ENCODE measurements at places on chromosomes 5 and 9.
A peak's percentile ranks its signal among the peaks of the same experiment; 100 is the strongest.

DNA sequence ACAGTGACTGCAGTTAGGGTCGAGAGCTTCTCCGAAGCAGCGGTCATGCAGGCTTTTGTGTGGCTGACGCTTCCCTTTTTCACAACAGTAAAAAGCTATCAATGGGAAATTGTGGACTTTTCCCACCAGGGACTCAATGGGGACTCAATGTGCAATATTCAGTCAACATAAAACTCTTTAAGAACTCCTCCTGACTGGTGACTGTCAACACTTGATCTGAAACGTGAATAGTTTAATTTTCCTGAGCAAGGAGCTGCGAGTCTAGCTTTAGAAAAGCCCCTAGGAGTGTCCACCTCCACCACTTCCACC, 28.7 kb downstream of the EXOC3 start:
- peaks cover 19% of the 10 kb centered on the region for H3K27me3 ChIP-seq
- no peak overlapping the region for H3K27ac ChIP-seq
- no peak for DNase-seq
- peaks cover 13% of the 10 kb centered on the region for H3K36me3 ChIP-seq
- peak overlapping the region; percentile 78 for H3K4me3 ChIP-seq

- DNase-seq: peak; percentile 87
- no peak overlapping the region for H3K27ac ChIP-seq
- H3K4me3 ChIP-seq: no peak overlapping the region
- H3K27me3 ChIP-seq: no peaks in the 10 kb centered on the region
- H3K36me3 ChIP-seq: no peaks in the 10 kb centered on the region
Measured at GRCh38 chr5:35319333-35320002, 89.2 kb upstream of the PRLR start.

DNA sequence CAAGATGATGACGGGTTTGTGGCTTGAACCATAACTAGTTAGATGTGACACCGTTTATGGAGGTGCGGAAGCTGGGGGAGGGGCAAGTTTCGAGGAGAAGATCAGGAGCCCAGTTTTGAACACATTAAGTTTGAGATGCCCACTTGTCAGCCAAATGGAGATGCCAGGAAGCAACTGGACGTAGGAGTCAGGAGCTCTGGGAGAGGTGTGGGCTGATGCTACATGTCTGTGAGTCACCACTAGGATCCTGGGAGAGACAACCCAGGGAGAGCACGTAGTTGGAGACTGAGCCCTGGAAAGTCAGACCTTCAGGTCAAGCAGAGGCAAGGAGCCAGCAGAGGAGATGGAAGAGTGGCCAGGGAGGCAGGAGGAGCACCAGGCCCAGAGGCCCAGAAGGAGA, 48.8 kb upstream of the SLC25A51 start:
- no peaks in the 10 kb centered on the region for H3K27me3 ChIP-seq
- H3K36me3 ChIP-seq: peaks cover 34% of the 10 kb centered on the region
- H3K4me1 ChIP-seq: peaks cover 16% of the 10 kb centered on the region
- no peak for DNase-seq
- no peak overlapping the region for H3K27ac ChIP-seq

DNA sequence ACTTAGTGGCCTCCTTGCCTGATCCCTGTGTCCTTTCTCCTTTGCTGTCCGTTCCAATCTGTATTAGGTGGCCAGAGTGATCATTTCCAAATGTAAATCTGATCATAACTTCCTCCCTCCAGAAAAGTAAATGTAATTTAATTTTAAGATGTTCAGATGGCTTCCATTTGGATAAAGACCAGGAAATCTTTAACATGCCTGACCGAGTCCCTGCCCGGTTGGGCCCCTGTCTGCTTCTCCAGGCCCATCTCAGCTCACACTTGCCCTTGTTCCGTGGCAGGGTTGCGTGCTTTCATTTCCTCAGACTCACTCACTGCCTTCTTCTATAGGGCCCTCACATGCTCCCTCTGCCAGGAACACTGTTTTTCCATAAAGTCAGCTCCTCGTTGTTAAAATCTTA, 7.6 kb downstream of the MAP3K1 start:
- no peak overlapping the region for H3K27ac ChIP-seq
- no peak overlapping the region for H3K4me3 ChIP-seq
- H3K4me1 ChIP-seq: peaks cover 79% of the 10 kb centered on the region

DNA sequence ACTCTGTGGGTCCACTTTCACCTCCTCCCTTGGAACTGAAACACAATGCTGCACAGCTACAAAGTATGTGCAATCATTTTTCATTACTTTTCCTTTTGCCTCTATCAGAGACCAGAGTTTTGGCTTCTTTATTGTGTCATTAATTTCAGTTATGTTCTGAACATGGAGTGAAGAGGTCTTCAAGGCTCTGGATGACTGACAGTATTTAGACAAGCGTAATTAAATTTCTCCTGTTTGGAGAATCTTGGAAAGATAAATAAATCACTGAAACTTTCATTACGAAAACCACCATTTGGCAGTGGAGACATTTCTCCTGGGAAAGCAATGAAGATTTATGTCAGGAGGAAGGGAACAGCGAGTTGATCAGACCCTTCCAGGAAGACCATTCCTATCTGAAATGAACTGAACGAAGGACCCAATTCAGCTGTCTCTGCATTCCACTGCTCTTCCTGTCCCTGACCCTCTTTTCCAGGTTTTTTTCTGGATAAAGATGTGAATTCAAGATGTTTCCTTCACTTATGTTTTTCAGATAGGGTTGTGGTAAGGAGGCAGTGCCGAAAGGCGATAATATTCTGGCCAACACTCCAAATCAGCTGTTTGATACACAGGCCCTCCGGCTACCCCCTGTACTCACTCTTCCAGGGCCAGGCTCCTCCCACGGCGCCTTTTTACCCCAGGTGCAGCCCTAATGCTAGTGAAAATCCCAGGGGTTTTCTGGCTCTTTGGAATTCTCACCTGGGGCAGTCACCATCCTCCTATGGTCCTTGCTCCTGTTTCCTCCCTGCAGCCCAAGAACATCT, 77.2 kb upstream of the OSMR start:
- H3K4me1 ChIP-seq: peaks cover 3% of the 10 kb centered on the region
- H3K27ac ChIP-seq: no peak overlapping the region
- no peaks in the 10 kb centered on the region for H3K27me3 ChIP-seq
- no peaks in the 10 kb centered on the region for H3K36me3 ChIP-seq
- no peak for DNase-seq

GRCh38 chr5:8523501-8523900, 654.6 kb downstream of the MTRR start:
- no peak overlapping the region for H3K27ac ChIP-seq
- no peaks in the 10 kb centered on the region for H3K36me3 ChIP-seq
- DNase-seq: no peak
- H3K4me1 ChIP-seq: no peaks in the 10 kb centered on the region

- H3K4me3 ChIP-seq: no peak overlapping the region
- H3K4me1 ChIP-seq: peaks cover 17% of the 10 kb centered on the region
- H3K27me3 ChIP-seq: no peaks in the 10 kb centered on the region
- H3K36me3 ChIP-seq: no peaks in the 10 kb centered on the region
- no peak for DNase-seq
Measured at GRCh38 chr5:10590226-10590999, 26.5 kb downstream of the ANKRD33B start.

GRCh38 chr9:73067074-73067473, 84.6 kb upstream of the ANXA1 start:
- no peak overlapping the region for H3K27ac ChIP-seq
- no peaks in the 10 kb centered on the region for H3K27me3 ChIP-seq
- no peaks in the 10 kb centered on the region for H3K4me1 ChIP-seq

DNA sequence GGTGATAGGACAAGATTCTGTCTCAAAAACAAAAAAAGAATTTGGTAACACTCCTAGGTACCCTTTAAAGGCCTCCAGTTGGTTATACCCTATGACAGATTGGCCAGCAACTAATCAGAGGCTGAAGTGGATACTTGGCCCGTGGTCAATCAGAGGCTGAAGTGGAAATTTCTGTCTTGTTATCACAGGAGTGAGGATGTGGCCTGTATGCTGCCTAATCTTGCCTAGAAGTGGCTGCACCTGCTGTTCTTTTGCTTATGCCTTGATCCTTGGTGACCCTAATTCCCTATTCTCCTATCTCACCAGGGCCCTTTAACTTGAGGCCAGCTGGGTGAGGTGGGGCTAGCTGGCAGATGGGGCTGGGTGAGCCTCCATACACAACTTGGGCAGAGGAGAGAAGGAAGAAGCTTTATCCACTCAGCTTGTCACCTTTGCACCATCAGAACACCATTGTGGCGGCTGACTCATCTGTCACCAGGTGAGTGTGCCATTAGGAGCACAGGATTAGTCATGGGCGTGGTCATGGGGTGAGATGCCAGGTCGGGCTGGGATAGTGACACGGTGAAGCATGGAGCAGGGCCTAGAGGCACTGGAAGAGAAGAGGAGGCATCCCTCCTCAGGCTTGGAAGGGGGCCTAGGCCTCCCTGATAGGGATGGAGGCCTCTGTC, 41.5 kb downstream of the SAR1B start:
- DNase-seq: no peak
- no peaks in the 10 kb centered on the region for H3K27me3 ChIP-seq
- no peak overlapping the region for H3K4me3 ChIP-seq
- H3K36me3 ChIP-seq: no peaks in the 10 kb centered on the region
- no peak overlapping the region for H3K27ac ChIP-seq
- peaks cover 12% of the 10 kb centered on the region for H3K4me1 ChIP-seq

GRCh38 chr5:18736051-18736398, 1101.8 kb downstream of the TAF11L14 start:
- no peaks in the 10 kb centered on the region for H3K36me3 ChIP-seq
- DNase-seq: no peak
- H3K27me3 ChIP-seq: no peaks in the 10 kb centered on the region
- H3K27ac ChIP-seq: no peak overlapping the region

- no peaks in the 10 kb centered on the region for H3K36me3 ChIP-seq
- H3K27ac ChIP-seq: no peak overlapping the region
- H3K27me3 ChIP-seq: no peaks in the 10 kb centered on the region
- no peak overlapping the region for H3K4me3 ChIP-seq
Measured at GRCh38 chr5:122661496-122662180, 113.2 kb upstream of the SNX2 start.

GRCh38 chr5:125372694-125373631, 626.5 kb upstream of the ZNF608 start:
- H3K4me1 ChIP-seq: peaks cover 6% of the 10 kb centered on the region
- H3K27ac ChIP-seq: no peak overlapping the region
- DNase-seq: no peak
- no peaks in the 10 kb centered on the region for H3K36me3 ChIP-seq
- no peak overlapping the region for H3K4me3 ChIP-seq

DNA sequence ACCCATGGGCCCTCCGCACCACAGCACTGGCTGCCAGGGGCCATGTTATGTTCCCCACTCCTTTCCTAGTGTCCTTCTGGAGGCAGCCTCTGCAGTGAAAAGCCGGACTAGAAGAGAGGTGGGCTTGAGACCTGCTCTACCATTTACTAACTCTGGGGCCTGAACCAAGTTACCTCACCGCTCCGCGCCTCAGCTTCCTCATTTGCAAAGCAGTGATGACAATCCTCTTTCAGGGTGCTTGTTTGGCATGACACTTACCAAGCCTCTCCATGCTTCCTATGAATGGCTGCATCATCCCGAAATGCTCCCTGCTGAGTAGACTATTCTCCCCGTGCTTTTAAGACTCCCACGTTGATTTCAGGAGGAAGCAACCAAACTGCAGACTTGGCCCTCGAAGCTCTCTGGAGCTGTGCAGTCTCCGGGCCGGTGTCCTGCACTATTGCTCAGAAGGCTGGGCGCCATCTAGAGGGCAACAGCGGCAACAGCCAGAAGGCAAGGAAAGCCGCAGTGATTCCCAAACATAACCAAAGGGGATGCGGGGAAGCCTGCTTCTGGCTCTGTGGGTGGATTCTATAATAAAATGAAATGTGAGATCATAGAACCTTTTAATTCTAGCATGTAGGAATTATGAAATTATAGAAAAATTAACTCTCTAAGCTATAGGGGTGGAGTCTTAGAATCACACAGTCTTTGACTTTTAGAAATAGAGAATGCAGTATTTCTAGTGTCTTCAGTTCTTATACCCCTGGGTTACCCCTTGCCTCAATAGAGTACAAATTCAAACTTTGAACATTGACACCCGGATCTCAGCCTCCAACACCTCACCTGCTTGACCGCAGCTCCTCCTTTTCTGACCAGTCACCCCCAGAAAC, 599.8 kb upstream of the BRINP1 start:
- H3K4me3 ChIP-seq: no peak overlapping the region
- no peaks in the 10 kb centered on the region for H3K27me3 ChIP-seq
- H3K4me1 ChIP-seq: peaks cover 3% of the 10 kb centered on the region
- no peak for DNase-seq
- no peak overlapping the region for H3K27ac ChIP-seq

- no peak overlapping the region for H3K4me3 ChIP-seq
- no peaks in the 10 kb centered on the region for H3K27me3 ChIP-seq
Measured at GRCh38 chr9:127007638-127008037, 93.1 kb downstream of the RALGPS1 start.

DNA sequence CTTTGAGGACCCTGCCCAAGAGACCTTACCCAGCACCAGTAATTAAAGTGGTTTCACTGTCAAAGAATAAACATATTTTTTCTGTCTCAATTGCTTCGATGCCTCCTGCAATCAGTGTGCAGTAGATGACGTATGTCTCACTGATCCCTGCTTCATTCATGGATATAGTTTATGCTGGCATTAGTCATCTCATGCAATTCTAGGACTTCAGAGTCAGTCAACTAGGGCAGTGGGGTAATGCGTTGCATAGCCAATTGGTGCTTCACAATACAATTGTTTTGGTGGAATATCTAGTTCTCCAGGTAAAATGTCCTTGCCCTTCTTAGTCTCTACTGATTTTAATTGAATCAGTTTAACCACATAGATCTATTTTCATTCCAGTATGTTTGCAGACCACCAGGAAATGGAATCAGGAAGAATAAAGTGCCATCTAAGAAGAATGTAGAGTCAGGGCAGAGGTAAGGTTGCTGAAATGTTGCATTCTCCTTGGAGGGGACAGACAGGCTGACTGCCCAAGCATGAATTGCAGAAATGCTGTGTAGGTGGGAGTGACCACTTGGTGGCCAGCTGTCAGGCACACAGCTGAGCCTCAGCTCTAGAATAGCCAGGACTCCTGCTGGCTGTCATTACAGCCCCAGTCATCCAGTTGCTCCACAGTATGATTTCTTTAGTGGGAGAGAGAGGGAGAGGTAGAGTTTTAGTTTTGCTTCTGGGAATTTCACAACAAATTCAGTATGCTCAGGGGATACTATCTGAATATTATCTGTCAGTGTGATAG, 73.5 kb upstream of the MEGF10 start:
- H3K4me3 ChIP-seq: no peak overlapping the region
- no peak overlapping the region for H3K27ac ChIP-seq
- no peaks in the 10 kb centered on the region for H3K4me1 ChIP-seq
- no peaks in the 10 kb centered on the region for H3K36me3 ChIP-seq

- no peak overlapping the region for H3K4me3 ChIP-seq
- H3K27me3 ChIP-seq: no peaks in the 10 kb centered on the region
- no peak for DNase-seq
- H3K27ac ChIP-seq: no peak overlapping the region
Measured at GRCh38 chr5:180990882-180991242, 2.2 kb downstream of the BTNL3 start.

DNA sequence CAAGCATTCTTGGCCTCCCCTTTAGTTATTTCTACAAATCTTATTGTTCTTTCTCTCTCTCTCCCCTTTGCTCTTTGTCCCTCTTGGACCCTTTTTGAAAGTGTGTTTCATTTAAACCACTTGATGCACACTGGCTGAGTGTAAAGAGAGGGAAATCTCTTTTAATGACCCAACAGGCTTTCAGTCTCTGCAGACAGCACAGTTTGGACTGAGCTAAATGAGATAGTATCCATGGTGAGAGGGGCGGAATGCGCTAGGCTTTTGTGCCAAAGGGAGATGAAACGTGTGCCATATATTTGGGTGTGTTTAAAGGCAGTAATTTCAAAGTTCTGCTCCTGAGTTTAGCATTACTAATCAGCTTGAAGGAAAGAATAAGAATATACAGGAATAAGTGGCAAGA, 184.9 kb downstream of the PCSK1 start:
- H3K4me1 ChIP-seq: peaks cover 34% of the 10 kb centered on the region
- H3K36me3 ChIP-seq: no peaks in the 10 kb centered on the region
- DNase-seq: no peak
- no peaks in the 10 kb centered on the region for H3K27me3 ChIP-seq
- H3K4me3 ChIP-seq: peak overlapping the region; percentile 5
